ENCODE measurements at places on chromosomes 16 and 17.
A peak's percentile ranks its signal among the peaks of the same experiment; 100 is the strongest.

GRCh38 chr17:31792007-31792585 is 66.9 kb downstream of the COPRS start:
- DNase-seq: no peak

DNA sequence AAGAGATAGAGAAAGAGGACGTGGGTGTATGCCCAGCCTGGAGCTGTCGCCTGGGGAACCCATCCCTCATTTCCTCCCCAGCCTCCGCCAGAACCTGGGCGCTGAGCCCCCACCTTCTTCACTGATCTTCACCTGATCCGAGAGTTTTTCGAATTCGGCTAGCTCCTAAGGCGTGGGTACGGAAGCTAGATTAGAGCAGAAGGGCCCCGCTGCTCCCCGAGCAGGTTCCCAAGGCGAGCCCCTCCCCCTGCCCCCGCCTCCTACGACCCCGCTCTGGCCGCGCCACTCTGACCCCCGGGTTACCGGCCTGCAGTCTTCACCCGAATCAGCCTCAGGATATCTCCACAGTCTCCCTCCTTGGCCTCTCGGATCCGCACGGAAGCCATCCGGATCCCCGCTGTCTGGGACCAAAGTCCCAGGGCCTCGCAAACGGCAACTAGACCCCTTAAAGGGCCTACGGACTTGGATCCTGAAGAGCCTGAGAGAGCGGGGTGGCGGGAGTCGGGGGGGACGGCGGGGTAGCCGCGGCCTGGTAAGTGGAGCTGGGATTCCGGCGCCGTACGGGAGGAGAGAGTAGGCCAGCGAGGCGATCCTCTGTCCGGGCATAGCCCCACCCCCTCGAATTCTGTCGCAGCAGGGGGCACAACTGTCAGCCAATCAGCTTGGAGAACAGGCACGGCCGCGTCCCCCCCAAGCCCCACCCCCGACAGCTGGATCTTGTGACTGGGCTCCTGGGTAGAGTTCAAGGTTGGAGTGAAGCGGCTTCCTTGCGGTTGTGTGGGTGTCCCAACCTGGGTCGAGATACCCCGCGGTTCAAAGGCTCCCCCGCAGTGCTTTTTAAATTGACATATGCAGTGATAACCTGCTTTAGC is at the start of gene SAT2:
TSS of gene SAT2 (minus strand) at position 572 of the 872 bp plus-strand sequence. CDS start at position 386, 186 bp downstream.
- peak; percentile 93 for DNase-seq

- DNase-seq: no peak
Measured at GRCh38 chr16:80806927-80807340, 2.5 kb upstream of the CDYL2 start.

GRCh38 chr16:82146957-82147356 is 23.1 kb downstream of the MPHOSPH6 start:
- DNase-seq: peak; percentile 70

GRCh38 chr17:63116967-63117830 is 151.2 kb downstream of the TANC2 start:
- DNase-seq: no peak

DNA sequence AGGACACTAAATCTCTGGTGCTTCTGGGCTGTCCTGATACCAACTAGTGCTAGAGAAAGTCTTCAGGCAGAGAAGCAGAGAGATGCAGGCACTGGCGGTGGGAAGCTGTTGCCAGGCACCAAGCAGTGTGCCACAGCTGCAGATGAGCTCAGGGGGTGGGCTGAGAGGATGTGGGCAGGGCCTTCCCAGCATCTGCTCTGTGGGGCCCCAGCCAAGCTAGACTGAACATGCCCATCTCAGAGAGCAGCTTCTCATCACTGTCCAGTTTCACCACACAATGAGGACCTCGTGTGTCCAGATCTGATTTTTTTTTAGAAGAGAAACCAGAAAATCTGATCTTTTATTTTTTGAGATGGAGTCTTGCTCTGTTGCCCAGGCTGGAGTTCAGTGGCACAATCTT is 17.1 kb downstream of the PSKH1 start:
- peak; percentile 89 for DNase-seq

- no peak for DNase-seq
Measured at GRCh38 chr17:21034340-21035235, 8.2 kb downstream of the USP22 start.

GRCh38 chr17:50020841-50021599 is 26.0 kb upstream of the DLX3 start:
- DNase-seq: no peak

GRCh38 chr17:63984651-63985386 is 12.1 kb upstream of the SCN4A start:
- DNase-seq: no peak

DNA sequence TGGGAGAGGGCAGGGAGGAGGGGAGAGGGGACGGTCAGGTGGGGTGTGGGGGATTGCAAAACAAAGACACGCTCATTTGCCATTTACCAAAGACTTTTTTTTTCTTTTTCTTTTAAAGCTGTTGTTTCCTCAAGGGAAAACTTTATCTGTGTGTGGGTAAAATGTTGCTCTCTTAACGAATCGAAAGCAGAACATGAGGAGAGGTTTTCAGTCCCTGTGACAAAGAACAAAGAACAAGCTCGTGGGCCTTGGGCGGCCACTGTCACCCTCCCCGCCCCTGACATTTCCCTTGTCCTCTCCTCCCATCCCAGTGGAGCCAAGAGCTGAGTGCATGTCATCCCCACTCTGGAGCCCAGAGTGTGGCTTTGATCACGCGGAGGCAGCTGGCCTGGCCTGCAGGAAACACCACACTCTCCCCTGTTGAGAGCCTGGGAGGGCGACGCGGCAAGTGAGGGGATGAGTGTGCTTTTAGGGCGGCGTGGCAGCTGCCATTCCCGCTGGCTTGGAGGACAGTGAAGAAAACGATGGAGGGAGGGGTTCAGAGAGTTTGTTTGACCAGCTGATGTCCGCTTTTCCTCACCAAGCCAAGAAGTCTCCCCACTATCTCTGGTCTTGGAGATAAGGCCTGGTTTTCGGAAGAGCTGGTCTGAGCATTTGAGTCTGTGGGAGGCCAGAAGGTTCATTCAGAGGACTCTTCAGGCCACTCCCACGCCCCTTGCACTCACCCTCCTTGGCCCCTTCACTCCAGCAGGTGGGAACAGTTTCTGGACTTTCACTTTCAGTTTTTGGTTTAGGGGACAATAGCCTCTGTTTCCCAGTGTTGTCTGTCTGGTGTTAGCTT is 11.4 kb downstream of the CCR7 start:
- peak; percentile 56 for DNase-seq

DNA sequence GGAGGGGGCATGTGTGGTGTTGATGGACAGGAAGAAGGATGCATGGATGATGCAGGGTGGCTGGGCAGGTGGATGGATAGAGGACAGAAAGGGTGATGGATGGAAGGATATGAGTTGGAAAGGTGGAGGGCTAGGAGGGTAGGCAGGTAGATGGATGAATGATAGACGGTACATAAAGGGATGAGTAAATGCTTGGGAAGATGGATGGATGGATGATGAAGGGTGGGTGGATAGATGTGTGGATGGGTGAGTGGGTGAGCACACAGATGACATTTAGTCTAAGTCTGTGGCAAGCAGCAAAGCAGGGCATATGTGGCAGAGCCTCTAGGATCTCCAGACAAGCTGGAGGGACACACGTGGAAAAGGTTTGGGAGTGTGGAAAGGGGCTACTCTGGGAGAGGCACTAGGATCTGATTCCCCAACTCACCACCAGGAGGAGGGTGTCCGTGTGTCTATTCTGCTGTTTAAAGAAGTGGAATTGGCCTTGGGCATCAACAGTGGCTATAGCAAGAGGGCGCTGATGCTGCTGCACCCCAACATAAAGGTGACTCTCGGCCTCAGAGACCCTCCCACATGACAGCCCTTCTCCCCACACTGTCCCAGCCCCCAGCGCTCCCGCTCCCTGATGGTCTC is 8.2 kb downstream of the PLD2 start:
- DNase-seq: no peak

All from hypothalamus (tissue), 51 donors.